GM12892 (cell line): ENCODE measurements at places on chromosomes 2 and 18.

- DNase-seq = no peak
Observed at GRCh38 chr2:89837962-89838625, 1146.6 kb downstream of the RPIA start.

- no peak for DNase-seq
Observed at GRCh38 chr2:216661639-216662375, 28.6 kb downstream of the IGFBP2 start.

DNA sequence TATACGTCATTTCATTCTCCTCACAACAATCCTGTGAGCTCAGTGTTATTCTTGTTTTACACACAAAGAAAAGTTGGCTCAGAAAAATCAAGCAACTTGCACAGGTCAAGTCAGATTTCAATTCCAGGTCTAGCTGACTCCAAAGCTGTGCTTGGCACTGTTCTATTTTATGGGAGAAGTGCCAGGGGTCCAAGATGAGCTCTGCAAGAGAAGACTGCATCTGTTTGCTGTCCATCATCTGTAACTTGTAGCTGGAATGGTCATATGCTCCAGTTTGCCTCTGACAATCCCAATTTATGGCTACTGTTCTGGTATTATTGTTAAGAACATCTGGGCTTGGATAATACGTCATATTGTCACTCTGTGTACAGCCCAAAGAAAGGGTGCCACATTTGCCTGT, 28.9 kb downstream of the KCNF1 start:
- DNase-seq = no peak

DNA sequence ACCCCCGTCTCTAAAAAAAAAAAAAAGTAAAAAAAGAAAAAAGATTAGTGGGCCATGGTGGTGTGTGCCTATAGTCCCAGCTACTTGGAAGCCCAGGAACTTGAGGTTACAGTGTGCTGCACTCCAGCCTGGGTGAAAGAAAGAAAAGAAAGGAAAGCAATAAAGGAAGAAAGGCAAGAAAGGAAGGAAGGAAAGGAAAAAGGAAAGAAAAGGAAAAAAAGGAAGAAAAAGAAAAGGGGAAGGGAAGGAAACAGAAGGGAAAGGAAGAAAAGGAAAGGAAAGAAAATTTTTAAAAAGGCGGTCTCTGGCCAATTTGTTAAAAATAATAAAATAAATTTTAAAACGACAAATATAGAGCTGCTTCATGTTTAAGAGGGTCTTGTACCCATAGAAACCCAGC, 74.4 kb upstream of the RNU4ATAC start:
- DNase-seq = no peak

- peak; percentile 46 for DNase-seq
Observed at GRCh38 chr2:95158891-95159619, 593 bp downstream of the ZNF514 start.

DNA sequence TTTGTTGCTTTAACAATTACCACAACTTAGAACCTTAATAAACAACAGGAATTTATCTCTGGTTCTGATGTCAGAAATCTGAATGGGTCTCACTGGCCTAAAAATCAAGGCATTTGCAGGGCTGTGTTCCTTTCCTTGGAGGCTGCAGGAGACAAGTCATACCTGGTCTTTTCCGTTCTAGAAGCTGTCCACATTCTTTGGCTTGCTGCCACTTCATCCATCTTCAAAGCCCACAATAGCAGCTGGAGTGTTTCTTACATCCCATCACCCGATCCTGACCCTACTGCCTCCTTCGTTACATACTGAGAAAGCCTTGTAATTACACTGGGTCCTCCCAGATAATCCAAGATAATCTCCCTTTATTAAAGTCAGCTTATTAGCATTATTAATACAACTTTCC, 18.1 kb downstream of the NETO1 start:
- DNase-seq = no peak

DNA sequence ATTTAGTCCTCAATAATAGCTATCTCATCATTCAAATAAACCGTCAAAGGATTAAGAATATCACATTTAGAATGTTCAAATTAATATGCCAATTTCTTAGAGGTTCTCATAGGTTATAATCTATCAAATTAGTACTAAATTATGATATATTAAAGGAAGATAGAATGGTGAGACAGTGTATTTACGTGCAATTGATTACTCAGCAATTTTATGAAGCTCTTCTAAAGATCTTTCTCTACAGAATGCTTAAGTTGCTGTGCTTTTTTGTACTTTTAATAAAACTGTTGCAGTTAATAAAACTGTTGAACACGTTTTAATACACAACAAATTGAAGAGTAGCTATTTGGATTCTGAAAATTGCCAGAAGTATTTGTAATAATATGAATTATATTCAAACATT, 39.0 kb downstream of the RELCH start:
- DNase-seq = no peak
